ENCODE measurements at places on chromosomes 7 and 10.

DNA sequence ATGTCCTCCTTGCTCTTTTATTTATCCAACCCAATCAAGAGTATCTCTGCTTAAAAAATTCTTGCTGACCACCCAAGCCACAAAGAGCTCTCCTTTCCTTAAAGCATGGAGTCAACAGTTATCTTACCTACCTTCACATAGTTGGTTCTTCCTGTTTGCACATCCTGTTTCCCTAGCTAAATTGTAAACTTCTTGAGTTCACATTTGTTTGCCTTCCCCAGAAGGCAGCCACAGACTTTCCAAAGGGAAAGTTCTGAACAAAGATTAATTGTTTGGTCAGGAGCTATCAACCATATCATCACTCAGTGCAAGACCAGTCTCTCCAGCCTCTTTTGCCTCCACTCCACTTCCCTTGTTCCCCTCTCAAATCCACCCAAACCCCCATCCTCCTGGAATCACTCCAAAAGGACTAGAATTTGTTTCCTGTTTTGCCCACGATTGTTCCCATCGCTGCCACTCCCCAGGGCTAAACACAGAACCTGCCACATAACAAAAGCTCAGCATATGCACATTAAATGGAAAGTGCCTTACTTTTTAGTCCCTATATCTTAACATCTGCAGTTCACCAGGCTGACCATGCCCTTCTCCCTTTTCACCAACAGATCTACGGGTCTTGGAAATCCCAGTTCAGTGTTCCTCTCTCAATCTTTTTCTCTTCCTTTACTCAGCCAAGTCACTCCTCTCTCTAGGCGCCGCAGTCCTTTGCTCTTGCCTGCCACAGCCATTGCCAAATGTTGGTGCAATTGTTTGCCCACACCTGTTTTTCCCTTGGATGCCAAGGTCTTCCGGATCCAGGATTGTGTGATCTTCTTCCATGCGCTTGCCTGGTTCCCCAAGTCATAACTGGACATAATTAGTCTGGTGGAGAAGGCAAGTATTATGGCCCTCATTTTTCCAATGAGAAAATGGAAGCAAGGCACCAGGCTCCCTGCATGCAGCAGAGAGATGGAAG is 265.5 kb downstream of the KCNMA1 start:
- no peak for DNase-seq

DNA sequence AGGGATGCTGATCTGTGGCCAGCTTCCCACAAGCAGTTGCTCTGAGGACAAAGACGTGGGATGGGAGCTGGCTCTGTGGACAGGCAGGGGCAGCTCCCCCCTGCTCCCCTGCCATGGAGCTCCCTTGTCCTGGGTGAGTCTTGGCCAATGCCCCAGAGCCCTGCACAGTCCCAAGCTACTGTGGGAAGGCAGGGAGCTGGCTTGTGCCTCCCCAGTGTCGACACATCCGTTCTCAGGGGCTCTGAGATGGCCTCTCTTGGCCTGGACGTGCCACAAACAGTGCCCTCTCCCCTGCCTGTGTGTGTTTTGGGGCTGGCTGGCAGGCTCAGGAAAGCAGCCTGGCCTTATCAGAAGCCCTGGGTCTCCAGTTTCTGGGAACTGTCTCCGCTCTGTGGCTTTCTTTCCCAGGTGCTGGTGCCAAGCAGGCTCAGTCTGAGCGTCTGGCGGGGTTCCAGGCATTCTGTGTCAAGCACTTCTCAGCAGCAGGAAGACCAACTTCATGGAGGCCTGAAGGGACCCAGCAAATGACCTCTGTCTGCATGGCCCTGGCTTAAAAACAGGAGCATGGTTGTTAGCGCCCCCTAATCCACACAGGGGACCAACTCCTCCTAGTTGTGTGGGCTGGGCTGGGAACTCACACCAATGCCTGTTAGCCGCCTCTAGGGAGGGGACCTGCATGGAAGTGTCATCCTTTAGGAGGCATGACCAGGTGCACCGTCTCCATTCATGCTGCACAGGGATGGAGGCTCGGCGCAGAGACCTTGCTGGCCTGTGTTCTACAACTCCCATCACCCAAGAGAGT is 375.2 kb downstream of the RPS24 start:
- DNase-seq, result no peak

GRCh38 chr7:141636053-141636452 is 65.9 kb downstream of the DENND11 start:
- no peak for DNase-seq

- no peak for DNase-seq
These were observed 5.2 kb downstream of the ADCY1 start for GRCh38 chr7:45579391-45579801.

DNA sequence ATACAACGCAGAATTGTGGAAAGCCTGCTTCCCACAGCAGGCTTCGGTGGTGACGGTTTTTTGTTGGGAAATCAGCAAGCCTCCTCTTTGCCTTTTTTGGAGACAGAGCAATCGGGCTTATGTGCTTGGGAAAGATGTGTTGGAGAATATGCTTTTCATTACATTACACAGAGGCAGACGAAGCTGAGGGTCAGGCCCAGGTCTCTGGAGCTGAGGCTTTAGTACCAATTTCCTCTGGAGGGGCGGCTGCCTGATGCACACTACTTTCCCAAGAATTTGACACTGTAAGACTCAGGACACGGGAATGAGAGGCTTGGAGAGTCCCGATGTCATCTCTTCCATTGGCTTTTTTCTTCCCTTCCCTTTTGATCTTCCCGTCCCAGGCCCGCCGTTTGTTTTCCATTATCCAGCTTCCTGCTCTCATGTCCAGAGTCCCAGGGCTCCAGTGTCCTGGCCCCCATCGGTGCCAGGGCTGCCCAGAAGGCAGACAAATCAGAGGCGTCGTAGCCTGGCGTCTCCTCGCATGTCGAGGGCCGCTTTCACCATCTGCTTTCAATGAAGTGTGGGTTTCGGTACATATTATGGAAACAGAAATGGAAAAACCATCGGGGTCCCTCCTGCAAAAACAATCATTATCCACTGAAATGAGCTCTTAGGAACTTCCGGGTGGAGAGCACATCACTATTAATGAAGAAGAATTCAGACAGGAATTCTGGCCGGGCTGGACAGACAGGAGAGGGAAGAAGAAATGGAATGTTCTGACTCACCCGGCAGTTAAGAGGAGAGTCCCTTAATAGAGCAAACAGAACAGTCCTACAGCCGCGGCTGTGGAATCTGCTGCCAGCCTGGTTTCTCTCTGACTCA is 123.0 kb upstream of the JCAD start:
- DNase-seq, result no peak

DNA sequence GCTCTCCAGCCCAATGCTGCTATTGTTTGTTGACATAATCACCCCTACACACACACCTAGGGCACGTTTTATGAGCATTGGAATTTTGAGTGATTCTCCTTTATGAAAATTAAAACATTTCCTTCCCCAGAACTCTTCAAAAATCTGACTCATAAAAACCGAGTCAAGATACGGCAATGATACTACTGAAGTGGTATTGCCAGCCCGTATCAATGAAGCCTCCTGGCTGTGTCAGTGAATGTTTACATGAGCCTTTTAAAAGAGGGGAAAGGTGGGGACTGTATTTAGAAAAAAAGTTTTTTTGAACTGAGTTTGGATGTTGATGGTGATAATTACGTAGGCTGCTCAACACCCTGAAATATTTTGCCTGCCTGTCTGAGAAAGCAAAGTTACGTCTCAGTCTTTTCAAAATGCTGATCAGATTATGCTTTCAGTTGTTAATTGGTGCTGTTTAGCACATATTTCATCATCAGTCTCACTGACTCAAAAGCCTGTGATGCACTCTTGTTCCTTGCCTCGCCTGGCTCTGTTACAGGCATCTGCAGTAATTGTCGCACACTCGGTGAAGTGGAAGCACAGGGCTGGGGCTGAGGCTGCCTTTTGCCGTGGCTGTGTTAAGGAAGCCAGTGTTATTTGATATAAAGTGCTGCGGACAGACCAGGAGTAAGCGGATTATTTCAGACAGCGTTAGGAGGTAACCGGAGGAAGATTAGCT is 157.4 kb upstream of the TCF7L2 start:
- DNase-seq, result no peak

DNA sequence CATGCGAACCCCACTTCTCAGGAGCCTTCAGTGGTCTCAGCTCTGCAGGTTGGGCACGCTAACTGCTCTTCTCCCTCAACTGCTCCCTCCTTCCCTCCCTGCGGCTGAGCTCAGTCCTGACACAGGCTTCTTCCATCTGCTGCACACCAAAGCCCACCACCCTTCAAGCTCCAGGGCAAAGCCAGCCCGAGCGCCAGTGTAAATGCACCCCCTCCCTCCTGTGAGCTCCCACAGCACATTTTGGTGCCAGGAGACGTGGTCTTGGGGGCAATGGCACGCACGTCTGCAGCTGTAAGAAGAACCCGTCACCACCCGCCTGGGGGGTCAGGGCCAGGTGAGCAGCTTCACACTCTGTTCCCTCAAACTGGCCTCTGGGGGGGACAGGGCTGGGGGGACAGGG is 15.9 kb downstream of the VIPR2 start:
- DNase-seq, result no peak

- DNase-seq, result no peak
These were observed 86.5 kb upstream of the SKAP2 start for GRCh38 chr7:26950889-26951288.

- DNase-seq, result no peak
These were observed 717.6 kb downstream of the GRM8 start for GRCh38 chr7:126535176-126535575.

DNA sequence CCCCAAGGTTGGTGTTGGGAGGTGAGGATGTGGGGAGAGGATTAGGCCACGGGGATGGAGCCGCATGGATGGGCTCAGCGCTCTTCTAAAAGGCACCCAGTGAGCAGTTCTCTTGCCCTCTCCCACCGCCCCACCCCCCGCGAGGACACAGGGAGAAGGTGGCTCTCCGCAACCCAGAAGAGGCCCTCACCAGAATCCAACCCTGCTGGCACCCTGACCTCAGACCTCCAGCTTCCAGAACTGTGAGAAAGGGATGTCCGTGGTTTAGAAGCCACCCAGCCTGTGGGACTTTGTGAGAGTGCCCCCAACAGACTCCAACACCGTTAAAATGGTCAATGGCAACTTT is 242.8 kb upstream of the PPP2R2D start:
- no peak for DNase-seq

GRCh38 chr10:119807960-119808697 is 64.5 kb downstream of the MCMBP start:
- DNase-seq, result no peak

- DNase-seq, result no peak
These were observed 75.0 kb upstream of the ARMC3 start for GRCh38 chr10:22852712-22853353.

DNA sequence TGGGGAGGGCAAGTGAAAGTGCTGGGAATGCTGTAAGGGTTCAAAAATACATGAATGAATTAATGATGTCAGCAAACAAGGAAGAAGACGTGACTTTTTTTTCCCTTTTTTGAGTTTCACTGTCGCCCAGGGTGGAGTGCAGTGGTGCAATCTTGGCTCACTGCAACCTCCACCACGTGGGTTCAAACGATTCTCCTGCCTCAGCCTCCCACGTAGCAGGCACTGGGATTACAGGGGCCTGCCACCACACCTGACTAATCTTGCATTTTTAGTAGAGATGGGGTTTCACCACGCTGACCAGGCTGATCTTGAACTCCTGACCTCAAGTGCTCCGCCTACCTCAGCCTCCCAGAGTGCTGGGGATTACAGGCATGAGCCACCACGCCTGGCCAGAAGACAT is 30.0 kb downstream of the DENND10 start:
- DNase-seq, result peak; percentile 75

- DNase-seq, result no peak
These were observed 188.1 kb downstream of the NRP1 start for GRCh38 chr10:33146189-33147012.

- DNase-seq, result no peak
These were observed 20.2 kb downstream of the SDK1 start for GRCh38 chr7:3321206-3321605.

DNA sequence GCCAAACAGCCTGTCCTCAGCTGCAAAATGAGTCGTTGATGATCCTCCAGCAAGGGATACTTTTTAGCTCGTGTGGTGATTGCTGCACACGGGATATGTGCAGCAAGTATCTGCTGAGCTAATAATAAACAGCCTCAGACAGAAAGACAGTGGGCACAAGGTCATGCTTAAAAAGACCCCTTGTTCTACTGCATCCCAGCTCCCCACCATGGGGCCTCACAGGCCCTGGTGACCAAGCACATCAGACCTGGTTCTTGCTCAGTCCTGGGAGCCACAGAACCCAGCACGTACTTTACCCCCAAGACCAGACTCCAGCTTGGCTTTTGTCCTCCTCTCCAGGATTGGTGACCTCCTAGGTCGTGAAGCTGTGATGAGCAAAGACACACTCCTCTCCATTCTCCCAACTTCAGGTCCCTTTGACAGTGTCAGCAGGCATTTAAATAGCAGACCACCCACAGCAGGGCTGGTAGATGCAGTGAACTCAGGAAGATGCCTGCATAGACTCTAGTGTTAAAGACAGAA is 50.5 kb downstream of the EGFR start:
- DNase-seq, result no peak

DNA sequence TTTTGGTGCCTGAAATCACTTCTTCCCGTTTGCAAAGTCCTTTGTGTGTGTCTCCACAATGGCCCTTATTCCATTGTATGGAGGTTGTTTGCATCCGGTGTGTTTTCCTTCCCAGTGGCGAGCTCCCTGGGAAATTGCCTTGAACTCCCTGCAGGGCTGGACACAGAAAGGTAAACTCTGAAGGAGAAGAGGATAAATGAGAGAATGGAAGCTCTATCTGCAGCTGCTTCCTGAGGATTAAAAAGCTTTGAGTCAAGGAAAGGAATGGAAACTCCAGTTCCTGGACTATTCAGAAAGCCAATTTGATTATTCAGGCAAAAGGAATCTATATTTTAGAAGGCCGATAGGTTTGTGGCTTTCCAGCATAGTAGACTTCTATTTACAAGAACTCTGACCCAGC is 4.4 kb upstream of the GRK5 start:
- DNase-seq, result no peak

GRCh38 chr10:34131152-34131551 is 683.9 kb downstream of the PARD3 start:
- DNase-seq, result no peak

DNA sequence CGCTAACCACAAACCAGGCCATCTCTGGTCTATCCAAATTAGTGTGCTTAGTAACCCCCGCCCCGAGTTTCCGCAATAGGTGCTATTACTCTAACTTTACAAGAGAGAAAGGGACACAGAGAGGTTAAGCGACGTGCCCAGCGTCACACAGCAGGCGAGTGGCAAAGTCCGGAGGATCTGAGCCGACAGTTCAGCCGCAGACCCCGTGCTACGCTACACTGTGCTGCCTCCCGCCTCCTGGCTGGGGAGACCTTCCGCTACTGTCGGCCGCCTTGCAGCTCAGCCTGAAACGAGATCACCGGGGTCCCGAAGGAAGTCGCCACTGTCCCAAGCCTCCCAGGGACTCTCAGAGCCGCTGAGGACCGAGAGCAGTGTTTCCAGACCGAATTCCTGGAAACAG is 799 bp downstream of the INTS1 start:
- no peak for DNase-seq

GRCh38 chr7:140263277-140263676 is 86.5 kb upstream of the KDM7A start:
- DNase-seq, result peak; percentile 32

- no peak for DNase-seq
These were observed 372.7 kb upstream of the CDC14C start for GRCh38 chr7:48551652-48552051.

DNA sequence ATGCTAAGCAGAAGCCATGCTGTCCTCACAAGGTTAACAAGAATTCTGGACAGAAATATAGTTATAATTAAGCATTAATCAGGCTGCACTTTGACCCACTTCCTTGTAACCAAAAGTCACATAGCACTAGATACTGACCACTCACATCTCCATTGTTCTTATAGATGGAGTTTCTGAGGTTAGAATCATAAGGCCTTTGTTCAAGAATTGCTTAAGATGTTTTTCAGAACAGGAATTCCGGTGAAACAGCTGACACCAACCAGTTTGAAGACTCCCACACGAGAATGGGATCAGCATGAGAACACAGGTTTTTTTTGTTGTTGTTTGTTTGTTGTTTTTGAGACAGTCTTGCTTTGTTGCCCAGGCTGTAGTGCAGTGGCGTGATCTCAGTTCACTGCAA is 488.3 kb upstream of the NRP1 start:
- no peak for DNase-seq

All from stimulated activated CD4-positive, alpha-beta T cell treated with anti-CD3 and anti-CD28 coated beads, Interleukin-1b, Interleukin-23, amount 100 ng/mL, for 48 hours (primary cell).